ENCODE measurements at places on chromosomes 12 and 14.

DNA sequence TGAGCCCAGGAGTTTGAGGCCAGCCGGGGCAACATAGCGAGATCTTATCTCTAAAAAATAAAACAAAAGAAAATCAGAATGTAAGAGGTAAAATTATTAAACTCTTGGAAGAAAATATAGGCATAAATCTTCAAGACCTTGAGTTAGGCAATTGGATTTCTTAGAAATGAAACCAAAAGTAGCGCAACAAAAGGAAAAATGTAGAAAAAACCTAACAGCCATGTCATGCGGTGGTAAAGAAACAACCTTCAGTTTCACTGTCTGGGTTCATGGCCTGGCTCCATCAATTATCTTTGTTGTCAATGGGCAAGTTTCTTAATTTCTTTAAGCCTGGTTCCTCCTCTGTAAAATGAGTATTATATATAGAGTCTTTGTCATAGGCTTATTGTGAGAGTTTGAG lies 5.6 kb upstream of the GCH1 start:
- no peak for DNase-seq

DNA sequence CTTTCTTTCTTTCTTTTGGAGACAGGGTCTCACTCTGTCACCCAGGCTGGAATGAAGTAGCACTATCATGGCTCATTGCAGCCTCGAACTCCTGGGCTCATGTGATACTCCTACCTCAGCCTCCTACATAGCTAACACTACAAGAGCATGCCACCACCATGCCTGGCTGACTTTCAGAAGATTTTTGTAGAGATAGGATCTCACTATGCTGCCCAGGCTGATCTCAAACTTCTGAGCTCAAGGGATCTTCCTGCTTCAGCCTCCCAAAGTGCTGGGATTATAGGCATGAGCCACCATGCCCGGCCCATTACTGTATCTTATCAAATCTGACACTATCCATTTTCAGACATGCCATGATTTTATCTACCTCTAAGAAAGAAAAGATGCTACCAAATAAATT lies 31.6 kb downstream of the NDUFA12 start:
- no peak for DNase-seq

- DNase-seq, result no peak
These were observed 94.5 kb downstream of the CALM1 start for GRCh38 chr14:90491221-90491885.

- no peak for DNase-seq
These were observed 3.8 kb upstream of the B3GNT4 start for GRCh38 chr12:122199484-122200355.

DNA sequence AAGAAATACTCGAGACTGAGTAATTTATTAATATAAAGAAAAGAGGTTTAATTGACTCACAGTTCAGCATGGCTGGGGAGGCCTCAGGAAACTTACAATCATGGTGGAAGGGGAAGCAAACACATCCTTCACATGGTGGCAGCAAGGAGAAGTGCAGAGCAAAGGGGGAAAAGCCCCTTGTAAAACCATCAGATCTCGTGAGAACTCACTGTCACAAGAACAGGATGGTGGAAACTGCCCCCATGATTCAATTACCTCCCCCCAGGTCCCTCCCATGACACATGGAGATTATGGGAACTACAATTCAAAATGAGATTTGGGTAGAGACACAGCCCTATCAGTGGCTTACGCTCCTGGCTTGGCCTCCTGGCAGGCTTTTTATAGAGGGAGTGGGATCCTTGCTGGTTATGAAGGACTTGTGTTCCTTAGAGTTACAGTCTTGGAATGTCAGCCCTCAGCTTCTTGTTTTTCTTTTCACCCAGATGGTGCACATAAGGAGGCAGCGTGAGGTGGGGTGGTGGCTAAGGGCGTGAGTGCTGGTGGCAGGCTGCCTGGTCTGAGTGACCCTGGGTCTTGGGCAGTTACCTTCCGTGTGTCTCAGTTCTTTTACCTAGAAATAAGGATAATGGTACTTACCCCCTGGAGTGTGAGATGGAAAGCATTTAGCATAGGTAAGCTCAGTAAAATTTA lies 25.7 kb downstream of the TRAF3 start:
- DNase-seq, result no peak

GRCh38 chr12:11886339-11886738 lies 184.4 kb upstream of the BCL2L14 start:
- no peak for DNase-seq

DNA sequence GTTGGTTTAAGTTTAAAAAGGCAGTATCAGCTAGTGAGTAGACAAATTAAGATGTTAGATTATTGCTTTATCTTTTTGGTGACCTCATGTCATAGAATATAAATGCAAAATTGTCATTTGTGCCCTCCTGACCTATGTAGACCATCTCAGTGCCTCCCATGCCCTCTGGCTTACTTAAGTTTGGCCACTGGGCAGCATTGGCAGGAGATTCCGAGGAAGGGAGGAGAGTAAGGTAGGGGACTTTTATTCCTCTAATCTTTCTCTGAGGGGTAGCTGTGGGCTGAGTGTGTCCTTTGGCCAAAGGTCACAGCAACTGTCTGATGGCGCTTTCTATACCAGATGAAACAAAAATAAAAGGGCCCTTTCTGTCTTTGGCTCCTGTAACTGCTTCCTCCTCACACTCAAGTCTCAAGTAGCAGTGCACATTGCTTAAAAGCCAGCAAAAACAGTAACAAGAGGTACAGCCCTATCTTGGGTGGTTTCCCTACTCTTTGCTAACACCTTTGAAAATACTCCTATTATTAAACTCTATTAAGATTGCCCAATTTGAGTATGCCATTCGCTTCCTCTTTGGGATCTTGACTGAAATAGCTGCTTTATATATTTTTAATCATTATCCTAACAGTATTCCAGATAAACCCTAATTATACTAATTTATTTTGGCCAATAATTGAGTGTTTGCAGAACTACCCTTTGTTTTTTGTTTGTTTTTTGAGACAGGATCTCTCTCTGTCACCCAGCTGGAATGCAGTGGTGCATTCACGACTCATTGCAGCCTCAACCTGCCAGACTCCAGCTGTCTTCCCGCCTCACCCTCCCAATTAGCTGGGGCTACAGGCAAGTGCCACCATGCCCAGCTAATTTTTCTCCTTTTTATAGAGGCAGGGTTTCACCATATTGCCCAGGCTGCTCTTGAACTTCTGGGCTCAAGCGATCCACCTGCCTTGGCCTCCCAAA lies 56.5 kb upstream of the KCNH3 start:
- no peak for DNase-seq

DNA sequence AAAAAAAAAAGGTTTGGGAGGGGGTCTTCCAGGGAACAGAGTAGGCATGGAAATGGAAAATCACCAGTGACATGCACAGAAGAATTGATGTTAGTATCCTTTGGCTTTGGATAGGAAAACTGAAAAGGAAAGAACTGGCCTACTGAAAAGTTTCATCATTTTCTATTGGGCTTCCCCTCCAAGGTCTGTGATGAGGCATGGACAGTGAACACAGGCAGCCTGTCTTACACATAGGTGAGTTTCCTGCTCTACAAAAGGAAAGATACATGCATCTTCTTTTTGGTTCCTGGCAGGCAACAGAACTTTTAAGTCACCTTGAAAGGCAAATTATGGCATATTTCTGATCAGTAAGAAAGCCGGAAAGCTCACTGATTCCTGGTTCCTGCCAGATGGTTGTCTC lies 5.8 kb downstream of the BMAL2 start:
- DNase-seq, result no peak

DNA sequence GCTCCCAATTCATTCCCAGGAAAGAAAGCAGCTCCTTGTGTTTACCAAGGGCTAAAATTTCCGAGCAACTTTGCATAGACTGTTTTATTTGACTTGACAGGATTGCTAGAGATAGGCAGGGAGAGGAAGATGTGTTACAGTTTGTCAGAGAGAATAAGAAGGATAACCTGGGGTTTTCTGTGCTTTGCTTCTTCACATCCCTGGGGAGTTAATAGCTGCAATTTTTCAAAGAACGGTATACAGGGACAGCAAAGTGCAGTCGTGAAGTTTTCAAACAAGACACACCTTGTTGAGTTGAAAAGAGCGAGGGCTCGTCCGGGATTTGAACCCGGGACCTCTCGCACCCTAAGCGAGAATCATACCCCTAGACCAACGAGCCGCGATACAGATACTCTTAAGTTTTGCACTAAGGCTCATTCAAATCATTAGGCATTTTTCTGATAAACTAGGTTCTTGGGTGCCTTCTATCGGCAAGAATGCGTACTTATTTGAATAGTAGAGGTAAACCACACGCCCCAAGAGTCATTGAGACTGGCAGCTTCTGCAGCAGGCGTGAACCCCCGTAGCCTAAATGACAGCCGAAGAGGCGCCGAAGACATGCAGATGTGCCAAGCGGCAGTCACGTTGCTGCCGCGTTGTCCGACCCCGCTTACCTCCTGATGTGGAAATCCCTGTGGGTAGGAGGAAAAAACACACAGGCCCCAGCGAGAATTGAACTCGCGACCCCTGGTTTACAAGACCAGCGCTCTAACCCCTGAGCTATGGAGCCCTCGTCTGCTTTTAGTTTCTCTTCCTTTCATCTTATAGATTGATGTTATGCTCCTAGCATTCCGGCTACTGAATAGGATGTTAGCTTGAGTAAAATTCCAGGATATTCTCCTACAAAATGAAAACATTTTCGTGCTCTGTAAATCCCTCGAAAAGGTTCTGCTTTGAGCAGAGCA lies 22.2 kb upstream of the RNASE12 start:
- DNase-seq, result peak; percentile 73

DNA sequence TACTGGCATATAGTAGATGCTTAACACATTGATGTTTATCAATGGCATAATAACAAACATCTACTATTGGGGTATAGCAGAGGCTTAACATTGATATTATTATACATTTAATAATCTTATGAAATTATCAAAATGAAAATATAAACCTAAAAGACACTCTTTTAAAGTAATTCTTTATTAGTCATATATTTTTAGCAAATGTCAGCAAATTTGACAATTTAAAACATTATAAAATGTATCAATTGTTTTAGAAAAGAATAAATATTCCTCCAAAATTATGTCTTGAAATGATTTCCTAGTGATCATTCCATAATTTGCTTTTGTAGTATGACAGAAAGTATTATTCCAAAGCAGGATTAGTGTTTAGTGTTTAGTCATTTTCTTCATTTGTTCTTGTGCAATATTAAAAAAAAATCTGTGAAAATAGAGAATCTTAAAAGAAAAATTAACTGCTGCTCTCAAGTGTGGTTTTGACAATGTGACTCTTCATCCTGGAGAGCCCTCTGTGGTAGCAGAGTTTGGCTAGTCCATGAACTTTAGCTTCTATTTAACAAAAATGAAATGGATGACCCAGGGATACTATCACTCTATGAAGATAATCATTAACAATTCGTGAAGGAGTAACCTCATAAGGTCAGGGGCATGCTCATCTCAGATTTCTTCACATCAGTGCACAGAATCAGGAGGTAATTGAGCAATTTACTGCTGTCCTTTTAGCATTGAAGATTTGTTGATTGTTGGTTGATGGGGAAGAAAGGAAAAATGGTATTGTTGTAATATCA lies 1018.5 kb downstream of the LRFN5 start:
- no peak for DNase-seq

- no peak for DNase-seq
These were observed 28.3 kb upstream of the PPP2R5C start for GRCh38 chr14:101733211-101733610.

- no peak for DNase-seq
These were observed 312.1 kb downstream of the VRK1 start for GRCh38 chr14:97109234-97109633.

DNA sequence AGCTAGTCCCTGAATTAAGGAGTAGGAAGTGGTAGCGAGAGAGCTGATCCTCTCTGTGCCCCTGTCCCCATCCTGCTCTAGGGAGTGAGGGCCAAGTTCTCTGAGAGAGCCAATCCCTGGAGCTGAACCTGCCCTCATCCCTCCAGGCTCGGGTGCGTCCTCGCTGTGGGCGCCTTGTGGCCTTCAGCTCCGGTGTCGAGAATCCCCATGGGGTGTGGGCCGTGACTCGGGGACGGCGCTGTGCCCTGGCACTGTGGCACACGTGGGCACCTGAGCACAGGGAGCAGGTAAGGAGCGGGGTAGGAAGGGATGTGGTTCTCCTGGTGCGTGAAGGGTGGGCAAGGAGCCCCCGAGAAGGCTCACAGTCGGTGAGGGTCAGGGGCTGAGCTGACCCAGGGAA lies 1.9 kb upstream of the GNB3 start:
- no peak for DNase-seq

GRCh38 chr12:12612358-12612757 lies 682 bp downstream of the CREBL2 start:
- no peak for DNase-seq

- no peak for DNase-seq
These were observed 732 bp downstream of the SLC25A29 start for GRCh38 chr14:100305324-100306100.

GRCh38 chr14:89550821-89551220 lies 133.8 kb upstream of the FOXN3 start:
- no peak for DNase-seq

DNA sequence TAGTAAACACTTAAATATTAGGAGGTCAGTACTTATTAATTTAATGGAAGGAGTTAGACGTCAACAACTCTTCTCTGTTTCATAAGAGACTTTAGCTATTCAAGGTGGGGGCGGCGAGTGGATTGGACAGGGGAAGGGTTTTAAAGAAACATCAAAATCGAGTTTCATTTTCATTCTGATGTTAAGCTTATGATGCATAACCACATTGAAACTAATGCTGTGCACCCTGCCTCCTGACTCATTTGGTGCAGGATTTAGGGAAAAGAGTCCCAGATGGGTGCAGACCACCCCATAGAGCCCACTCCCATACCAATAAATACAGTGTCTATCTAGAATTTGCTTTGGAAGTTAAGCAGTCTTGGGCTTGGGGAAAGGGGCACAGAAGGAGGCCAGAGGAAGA lies 7.4 kb downstream of the ZBTB39 start:
- no peak for DNase-seq

GRCh38 chr12:33589576-33590114 lies 150.0 kb upstream of the SYT10 start:
- no peak for DNase-seq

GRCh38 chr14:43157661-43158060 lies 1349.4 kb downstream of the FSCB start:
- DNase-seq, result no peak

DNA sequence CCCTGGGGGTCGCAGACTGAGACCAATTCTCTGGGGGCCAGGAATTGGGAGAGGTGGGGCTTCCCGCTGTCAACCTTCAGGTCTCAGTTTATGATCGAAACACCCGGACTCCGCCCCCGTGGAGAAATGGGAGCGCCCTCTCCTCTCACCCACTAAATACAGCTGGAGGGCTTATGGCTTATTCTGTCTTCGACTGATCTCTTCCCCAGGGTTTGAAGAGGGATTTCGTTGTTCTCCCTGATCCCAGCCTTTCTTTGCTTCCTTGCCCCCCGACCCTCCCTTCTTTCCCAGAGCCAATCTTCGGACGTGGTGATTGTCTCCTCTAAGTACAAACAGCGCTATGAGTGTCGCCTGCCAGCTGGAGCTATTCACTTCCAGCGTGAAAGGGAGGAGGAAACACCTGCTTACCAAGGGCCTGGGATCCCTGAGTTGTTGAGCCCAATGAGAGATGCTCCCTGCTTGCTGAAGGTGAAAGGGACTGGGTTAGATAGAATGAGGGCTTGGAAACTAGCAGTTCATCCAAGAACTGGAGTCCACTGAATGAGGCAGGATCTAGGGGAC lies 607 bp downstream of the OS9 start:
- DNase-seq, result no peak

- no peak for DNase-seq
These were observed 99.7 kb upstream of the EGLN3 start for GRCh38 chr14:34050606-34051005.

- DNase-seq, result no peak
These were observed 407.0 kb downstream of the MED13L start for GRCh38 chr12:115870510-115870909.

GRCh38 chr12:79690142-79690637 lies 574 bp downstream of the PAWR start:
- DNase-seq, result no peak

Data from activated CD4-positive, alpha-beta T cell treated with anti-CD3 and anti-CD28 coated beads, Interleukin-2, amount 50 U/mL, for 1 hour (primary cell).